ENCODE measurements at places on chromosomes 4 and X.
A peak's percentile ranks its signal among the peaks of the same experiment; 100 is the strongest.

- DNase-seq: no peak
These were observed 1451.9 kb downstream of the PCDH7 start for GRCh38 chr4:32172086-32172485.

DNA sequence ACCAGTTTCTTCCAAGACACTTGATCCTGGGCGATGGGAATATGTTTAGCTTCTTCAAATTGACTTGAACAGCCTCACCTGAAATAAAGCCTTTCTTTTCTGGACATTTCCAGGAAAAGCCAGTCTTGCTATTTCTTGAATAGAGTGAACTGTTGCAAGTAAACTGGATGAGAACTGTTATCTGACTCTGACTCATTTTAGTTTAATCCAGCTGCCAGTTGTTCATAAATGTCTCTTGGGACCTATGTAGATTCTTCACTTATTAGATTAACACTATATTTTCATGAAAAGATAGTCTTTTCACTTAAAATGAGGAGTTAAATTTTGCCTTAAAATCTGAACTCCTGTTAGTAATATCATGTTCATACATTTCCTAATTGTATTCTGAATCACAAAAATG is 615.4 kb upstream of the GALNT7 start:
- DNase-seq: no peak

DNA sequence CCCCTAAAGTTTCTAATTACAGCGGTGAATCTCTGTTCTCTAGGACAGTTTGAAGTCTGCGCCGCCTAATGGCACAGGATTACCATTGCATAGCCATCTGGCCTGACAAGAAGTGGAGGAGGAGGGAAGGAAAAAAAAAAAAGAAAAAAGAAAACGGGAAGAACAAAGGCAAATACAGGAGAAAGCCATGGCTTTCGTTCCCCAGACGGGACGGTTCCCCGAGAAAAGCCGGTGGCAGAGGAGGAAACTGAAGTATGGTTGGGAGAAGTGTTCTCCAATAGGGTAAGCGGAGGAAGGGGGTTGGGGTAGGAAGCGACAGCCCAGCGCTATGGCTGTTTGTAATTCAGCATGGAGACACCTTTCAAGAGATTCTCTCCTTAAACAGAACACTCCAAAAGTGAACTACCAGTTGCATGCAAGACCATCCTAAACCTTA is 80.8 kb downstream of the HMGN5 start:
- DNase-seq: peak; percentile 24

- DNase-seq: no peak
These were observed 111.7 kb downstream of the RNF150 start for GRCh38 chr4:141021397-141022110.
